Renal cortex interstitium (tissue), 15 donors: ENCODE measurements at places on chromosomes 3 and 15. TPM values are rescaled to one million over a fixed set of nuclear protein-coding genes. Genes with fewer than 3 reads are reported as not detected.

GRCh38 chr15:73108676-73109075, 56.4 kb downstream of the NEO1 start:
- DNase-seq: no peak

Gene ABI3BP
- 12.5 TPM for polyA plus RNA-seq

- DNase-seq: no peak
Measured at GRCh38 chr3:134991003-134991402, 195.9 kb downstream of the EPHB1 start.

DNA sequence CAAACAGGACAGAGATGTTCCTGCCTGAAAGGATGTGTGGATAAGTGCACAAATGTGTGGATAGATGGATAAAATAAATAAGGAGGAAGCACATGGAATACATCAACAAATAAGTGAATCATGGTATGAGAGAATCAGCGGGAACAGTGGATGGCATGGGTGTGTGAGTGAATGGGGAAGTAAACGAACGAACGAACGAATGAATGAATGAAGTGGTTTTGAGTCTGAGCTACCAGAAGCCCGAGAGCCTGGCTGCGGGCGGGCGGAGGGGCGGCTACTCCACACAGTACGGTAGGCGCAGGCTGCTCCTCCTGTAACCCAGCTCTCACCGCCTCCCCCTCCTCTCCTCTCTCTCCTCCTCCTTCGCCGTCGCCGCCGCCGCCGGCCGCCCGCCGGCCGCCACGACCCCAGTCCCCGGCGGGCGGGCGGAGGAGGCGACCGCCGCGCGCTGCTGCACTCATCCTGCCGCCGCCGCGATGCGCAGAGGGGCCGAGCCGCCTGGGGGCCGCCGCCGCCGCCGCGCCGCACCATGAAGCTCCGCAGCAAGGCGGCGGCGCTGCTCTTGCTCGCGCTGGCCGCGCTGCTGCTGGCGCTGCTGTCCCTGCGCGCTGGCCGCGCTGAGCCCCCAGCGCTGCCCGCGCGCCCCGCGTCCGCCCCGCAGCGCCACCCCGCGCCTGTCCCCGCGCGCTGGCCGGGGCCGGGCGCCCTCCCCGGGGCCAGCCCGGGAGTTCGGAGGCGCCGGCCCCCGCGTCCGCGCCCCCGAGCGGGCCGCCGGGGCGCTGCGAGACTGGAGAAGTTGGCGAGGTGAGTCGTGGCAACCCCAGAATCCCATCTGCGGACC, at the start of gene GXYLT2:
Gene GXYLT2 (plus strand): TSS at position 342 of the 841 bp plus-strand sequence. CDS start 188 bp downstream, at position 530.
- peak; percentile 69 for DNase-seq

GRCh38 chr3:100570811-100571210, 38.6 kb upstream of the ADGRG7 start:
- DNase-seq: no peak

DNA sequence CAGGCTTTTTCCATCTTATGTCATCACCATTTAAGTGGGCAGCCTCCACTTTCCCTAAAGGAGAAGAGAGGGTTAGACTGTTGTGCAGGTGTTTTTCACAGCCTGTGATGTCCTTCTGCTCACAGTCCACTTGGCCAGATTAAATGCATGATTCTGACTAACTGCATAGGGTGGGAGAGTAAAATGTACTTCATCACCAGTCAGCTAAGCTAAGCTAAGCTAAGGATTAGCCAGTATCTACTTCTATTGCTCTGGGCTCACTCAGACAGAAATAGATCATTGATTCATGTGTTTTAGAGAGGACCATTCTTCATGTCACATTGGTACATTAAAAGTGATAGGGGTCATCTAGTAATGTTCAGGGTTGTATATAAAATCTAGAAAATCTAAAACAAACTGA, 1013.1 kb downstream of the NTRK3 start:
- no peak for DNase-seq

DNA sequence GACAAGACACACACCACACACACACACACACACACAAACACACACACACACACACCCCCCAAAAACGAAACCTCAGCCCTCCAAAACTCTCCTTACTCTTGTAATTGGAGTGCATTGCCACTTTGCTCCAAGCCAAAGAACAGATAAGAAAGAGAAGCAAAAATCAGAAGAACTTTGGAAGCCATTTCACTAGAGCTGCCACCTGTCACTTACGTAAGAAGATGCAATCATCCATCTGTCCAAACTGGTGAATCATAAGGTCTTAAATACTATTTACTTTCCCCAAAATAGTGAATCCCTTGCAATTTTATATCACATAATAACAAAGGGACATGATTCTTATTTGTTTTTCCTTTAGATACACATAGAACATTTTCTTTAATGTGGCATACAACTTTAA, 285.4 kb downstream of the ZBTB20 start:
- DNase-seq: no peak
